ENCODE measurements at places on chromosomes 16 and 17. TPM values are rescaled to one million over a fixed set of nuclear protein-coding genes. Genes with fewer than 3 reads are reported as not detected.

Gene PRR29
- 0.45 TPM for total RNA-seq

Gene CES4A
- 13.9 TPM for total RNA-seq

Gene PRSS53
- total RNA-seq: 5.1 TPM

Gene TERB1
- not detected for total RNA-seq

Gene PMP22
- 16.2 TPM for total RNA-seq

Gene ARMC5
- total RNA-seq: 11.1 TPM

Gene RPL23
- total RNA-seq: 1,908 TPM

Gene RPL38
- total RNA-seq: 1,111 TPM

Gene PIMREG
- 7.6 TPM for total RNA-seq

Gene MT1G
- total RNA-seq: 4.8 TPM

Gene CHP2
- 0.17 TPM for total RNA-seq

Gene CD300LF
- not detected for total RNA-seq

Gene OR1E2
- total RNA-seq: not detected

Gene FAM171A2
- 34.7 TPM for total RNA-seq

Gene HOXB7
- total RNA-seq: 9.8 TPM

Gene BCAR1
- total RNA-seq: 67.2 TPM

Gene CHTF18
- 105 TPM for total RNA-seq

Gene ABCC12
- total RNA-seq: not detected

Gene VASN
- 9.7 TPM for total RNA-seq

Gene NOTUM
- total RNA-seq: 1.9 TPM

Gene CDK3
- total RNA-seq: 14.1 TPM

Gene ZNF469
- 0.43 TPM for total RNA-seq

Gene TMC7
- total RNA-seq: 1.4 TPM

Gene FZD2
- total RNA-seq: 54.4 TPM

Gene MYO15A
- 1.8 TPM for total RNA-seq

Gene TLCD2
- 4.3 TPM for total RNA-seq

Gene RPH3AL
- 13.5 TPM for total RNA-seq

Gene ACE
- 3.6 TPM for total RNA-seq

Gene DUXB
- total RNA-seq: not detected

Gene GNG13
- not detected for total RNA-seq

Gene SLC5A2
- not detected for total RNA-seq

Gene CHST5
- total RNA-seq: 0.60 TPM

Gene RGS9
- 5.1 TPM for total RNA-seq

All from type B pancreatic cell (in vitro differentiated cells).